Retinal pigment epithelial cell (primary cell): ENCODE measurements at places on chromosomes 3 and 15.

GRCh38 chr15:98731712-98732450 is 83.5 kb downstream of the IGF1R start:
- DNase-seq, result no peak

DNA sequence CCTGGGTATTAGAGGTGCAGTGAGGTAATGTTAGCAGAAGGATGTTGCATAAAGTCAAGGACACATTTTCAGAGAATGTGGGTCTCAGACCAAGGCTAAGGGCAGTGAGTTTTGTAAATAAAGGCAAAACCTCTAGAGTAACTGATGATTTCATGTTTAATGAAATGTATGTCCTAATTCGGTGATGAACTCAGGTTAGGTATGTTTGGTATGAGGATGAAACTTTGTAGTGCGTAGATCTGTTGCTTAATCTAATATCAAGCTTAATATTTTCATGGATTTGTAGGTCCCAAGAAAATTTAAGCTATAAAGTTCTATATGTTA is 3.6 kb downstream of the USP50 start:
- DNase-seq, result no peak

DNA sequence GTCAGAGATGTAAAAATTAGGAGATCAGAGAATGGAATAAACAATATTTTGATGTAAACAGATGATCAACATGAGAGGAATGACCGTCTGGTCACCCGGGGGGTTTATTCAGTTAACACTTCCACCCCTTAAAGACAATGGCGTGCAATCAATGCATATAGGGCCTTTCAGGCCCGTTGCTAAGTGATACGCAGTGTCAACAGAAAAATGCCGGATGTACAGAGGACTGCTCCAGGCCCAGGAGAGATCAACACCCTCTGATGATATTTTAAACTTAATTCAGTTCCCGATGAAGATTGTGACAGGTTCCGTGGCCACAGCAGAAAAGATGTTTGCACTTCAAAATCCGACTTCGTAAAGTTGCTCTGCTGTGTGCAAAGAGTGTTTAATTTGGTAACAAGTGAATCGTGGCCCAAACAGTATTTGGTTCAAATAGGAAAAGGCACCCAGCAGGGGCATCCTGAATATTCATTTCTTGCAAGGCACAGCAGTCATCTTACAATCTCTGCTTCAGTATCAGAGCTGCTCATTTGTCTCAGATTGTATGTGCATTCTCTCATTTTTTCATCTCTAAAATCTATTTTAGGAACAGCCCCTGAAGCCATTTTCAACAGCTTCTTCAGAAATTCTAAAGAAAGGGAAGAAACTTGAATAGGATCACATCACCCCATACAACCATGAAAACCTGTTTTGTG is 72.6 kb downstream of the FOXB1 start:
- no peak for DNase-seq

DNA sequence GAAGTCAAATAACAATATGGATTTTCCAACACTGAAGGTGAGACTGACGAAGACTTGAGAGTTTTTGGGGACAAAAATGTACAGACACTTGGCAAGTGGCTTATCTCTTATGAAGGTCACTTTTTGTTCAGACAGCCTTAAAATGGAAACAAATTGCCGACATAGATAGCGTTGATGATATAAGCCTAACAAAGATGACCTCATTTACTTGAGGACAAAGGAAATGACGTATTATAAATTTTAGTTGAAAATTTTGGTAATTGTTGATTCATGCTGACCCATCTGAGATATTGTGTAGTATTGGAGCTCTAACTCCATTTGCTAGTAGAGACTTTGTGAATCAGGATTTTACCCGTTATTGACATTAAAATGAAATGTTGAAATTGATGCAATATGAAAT is 168.3 kb downstream of the SPATA16 start:
- DNase-seq, result no peak

- peak; percentile 74 for DNase-seq
These were observed 31.8 kb upstream of the ZNF774 start for GRCh38 chr15:90320062-90320884.

DNA sequence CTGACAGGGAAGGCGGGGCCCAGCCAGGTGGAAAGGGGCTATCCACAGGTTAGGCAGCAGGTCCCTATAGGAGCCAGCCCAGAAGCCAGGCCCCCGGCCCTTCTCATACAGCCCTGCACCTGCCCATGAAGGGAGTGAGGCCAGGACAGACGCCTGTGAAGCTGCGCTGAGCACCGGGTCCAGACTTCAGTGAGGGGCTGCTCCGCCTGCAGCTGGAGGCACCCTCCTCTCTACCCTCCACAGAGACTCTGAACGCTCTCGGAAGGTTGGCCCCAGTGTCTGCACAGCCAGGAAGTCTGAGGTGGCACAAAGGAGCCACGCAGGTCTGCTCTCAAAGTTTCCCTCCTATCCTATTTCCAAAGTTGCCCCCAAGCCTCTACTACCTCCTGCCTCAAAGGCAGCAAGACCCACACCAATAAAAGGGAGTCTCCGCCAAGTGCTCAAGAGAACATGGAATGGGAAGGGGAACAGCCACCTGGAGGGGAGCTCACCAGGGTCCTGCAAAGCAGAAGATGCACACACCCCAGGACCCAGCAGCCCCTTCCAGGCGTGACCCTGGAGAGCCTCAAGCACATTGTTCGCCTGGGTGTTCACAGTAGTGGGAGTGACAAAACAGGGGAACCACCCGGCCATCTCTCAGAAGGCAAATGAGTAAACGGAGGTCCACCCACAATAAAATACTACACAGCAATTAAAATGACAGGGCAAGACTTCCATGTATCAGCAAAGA is 19.5 kb downstream of the XXYLT1 start:
- DNase-seq, result no peak

DNA sequence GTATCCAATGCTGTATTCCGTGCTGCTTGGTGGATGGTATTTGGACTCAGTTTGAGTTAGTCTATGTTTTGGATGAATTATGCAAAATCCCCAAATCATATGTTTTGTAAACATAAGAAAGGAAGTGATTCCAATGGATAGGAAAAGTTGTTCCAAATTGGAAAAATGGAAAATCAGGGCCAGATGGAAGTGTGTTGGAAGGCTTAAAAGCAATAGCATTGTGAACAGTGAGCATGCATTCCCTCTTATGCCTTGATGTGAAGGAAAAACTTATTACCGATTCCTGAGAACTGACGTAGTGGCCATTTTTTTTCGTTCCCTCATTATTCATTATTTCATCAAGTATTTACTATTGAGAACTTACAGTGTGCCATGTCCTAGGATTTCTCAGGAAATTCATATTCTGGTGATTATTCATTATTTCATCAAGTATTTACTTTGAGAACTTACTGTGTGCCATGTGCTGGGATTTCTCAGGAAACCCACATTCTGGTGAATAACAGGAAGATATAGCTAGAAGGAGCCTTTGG is 144.1 kb upstream of the TPRG1 start:
- no peak for DNase-seq

GRCh38 chr3:66138336-66139313 is 82.2 kb upstream of the SLC25A26 start:
- DNase-seq, result no peak

GRCh38 chr3:196700801-196701200 is 11.2 kb downstream of the CEP19 start:
- no peak for DNase-seq

GRCh38 chr3:189588475-189589178 is 42.6 kb upstream of the TP63 start:
- DNase-seq, result no peak

DNA sequence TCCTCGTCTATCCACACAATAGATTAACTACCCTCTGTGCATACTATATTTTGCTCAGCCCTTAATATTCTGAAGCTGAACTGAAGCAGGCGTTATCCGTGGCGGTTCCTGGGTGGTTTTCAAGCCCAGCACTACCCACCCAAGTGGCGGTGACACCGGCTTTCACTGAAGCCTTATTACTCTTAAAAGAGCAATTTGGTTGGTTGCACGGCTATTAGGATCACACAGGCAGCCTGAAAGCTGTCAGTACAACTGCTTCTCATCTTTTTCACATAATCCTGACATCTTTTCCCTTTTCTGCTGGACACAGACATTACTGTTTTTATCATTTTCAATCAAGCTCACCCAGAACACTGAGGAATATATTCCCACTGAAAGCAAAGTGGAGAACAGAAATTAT is 525.3 kb upstream of the ZNF717 start:
- no peak for DNase-seq

- no peak for DNase-seq
These were observed 127.5 kb upstream of the TOPAZ1 start for GRCh38 chr3:44114142-44114541.

GRCh38 chr3:184186184-184186901 is at the start of gene ABCF3:
TSS of gene ABCF3 (plus strand) at chr3:184186199. CDS start at chr3:184186208, 9 bp downstream.
- DNase-seq, result no peak

GRCh38 chr3:195183071-195183776 is 87.7 kb downstream of the XXYLT1 start:
- DNase-seq, result no peak

DNA sequence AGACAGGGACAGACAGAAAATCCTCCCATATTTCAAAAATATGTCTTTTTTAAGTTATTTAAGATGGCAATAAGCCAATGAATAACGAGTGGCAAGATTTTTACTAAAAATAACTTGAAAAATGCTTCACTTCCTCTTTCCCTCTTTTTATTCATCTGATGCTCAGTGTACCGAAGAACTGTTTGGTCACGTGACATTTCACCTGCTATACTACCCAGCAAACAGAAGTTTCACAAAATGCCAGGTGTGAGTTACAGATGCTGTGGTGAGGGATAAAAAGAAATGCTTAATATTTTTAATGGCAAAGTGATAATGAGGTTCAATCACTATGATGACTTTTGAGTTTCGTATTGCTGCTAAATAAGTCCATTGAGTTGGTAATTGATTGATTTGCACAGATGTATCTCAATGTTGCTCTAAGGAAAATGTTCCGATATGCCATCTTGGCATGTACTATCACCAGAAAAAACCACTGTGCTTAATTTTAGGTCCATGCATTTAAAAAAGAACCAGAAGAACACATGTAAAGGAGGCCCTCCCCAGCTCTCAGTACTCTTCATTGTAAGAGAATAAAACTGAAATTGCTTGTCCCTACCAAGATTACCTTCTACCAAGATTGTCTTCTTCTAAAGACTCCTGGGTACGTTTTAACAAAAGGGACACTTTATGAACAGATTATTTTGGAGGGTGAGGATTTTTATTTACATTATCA is 26.0 kb upstream of the SEC62 start:
- DNase-seq, result no peak

DNA sequence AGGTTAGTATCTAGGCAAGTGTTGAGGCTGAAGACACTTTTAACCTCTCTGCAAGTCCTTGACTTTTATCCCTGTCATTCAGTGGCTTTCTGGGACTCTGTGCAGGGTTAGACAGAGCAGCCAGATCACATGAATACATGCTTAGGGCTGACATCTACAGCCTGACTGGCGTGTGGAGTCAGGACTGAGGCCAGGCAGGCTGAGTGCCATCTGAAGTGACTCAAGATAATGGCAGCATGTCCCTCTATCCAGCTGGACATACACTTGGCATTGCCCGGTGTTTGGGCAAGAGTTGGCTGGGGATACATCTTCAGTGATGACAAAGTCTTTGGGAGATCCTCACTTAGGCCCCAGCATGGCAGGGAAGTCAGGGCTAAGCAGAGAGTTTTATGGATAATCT is 22.4 kb downstream of the DUOX2 start:
- no peak for DNase-seq

DNA sequence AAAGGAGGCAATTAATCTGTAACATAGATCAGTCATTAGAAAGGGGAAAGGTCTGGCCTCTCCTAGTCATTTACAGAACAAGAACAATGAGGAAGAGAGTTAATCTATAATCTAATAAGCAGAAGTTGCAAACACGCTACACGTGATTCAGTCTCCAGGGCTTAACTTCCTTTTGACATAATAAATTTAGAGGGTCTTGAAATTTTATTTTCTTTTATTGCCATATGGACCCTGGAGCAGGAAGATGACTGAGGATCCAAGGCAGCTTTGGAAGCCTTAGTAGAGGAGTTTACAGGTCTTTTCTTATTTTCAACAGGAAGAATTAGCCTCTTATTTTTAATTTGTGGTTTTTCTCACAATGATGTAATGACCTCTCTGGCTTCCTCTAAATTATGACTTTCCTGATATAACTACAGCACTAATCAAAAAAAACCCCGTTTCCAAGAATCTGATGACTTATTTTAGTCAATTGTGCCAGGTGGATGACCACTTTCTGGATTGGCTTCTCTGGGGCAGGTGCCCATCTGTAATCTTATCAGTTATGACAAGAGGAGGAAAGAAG is 32.2 kb downstream of the ADGRG7 start:
- no peak for DNase-seq

GRCh38 chr15:48392356-48392755 is 61.1 kb downstream of the DUT start:
- no peak for DNase-seq

- no peak for DNase-seq
These were observed 5.9 kb upstream of the RBP2 start for GRCh38 chr3:139482206-139482605.

- DNase-seq, result no peak
These were observed 14.8 kb downstream of the LTF start for GRCh38 chr3:46449755-46450552.

DNA sequence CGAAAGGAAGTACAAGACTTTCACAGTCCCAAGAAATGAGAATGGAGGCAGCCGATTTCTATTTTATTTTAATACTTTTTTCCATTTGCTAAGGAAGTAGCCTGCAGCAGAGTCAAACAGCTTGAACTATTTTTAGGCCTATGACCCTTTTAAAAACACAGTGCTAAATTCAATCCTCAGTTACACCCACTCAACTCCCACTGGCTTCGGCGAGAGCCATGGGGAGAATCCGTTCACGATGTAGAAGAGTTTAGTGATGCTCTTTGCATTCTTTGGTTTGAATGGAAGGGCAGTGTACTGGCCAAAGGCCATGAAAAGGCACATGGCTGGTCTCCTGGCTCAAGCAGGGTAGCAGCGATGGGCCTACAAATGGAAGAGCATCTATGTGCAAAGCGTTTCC is 343.5 kb downstream of the FOXP1 start:
- DNase-seq, result no peak

- no peak for DNase-seq
These were observed 2.9 kb downstream of the TPM1 start for GRCh38 chr15:63045465-63045840.

DNA sequence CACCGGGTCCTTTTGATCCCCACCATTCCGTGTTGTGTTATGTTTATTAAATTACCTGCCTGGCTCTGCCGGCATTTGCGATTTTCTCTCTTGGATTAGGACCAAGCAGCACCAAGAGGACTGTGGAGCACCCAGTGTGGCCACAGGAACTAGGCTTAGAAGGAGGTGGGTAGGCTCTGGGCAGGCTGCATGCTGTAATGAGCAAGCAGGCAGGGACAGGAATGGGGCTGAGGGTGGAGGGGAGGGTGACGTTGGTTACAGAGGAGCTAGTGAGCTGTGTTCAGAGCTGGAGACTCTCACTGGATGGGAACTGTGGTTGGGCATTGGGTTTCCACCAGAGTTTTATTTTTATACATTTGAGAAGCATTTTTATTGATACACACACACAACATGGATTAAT is 7.9 kb upstream of the SCN5A start:
- no peak for DNase-seq

DNA sequence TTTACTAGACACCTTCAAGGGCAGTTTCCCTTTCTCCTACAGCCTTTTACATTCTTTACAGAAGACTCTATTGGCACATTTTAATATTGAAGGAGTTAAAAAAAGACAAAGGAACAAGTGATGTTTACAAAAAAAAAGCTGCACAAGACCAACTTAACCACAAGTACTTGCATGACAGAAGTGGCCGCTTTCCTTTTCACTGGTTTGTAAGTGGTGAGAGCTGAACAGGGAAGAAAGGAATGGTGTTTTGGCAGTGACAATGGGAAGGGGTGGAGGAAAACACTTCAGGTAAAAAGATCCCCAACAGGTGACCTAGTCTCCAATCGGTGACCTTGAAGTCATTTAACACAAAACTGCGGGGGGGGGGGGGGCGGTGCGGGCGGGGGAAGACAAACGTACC is 1.1 kb downstream of the WDR72 start:
- DNase-seq, result no peak
